ENCODE measurements at places on chromosomes 5 and 9.
A peak's percentile ranks its signal among the peaks of the same experiment; 100 is the strongest.

DNA sequence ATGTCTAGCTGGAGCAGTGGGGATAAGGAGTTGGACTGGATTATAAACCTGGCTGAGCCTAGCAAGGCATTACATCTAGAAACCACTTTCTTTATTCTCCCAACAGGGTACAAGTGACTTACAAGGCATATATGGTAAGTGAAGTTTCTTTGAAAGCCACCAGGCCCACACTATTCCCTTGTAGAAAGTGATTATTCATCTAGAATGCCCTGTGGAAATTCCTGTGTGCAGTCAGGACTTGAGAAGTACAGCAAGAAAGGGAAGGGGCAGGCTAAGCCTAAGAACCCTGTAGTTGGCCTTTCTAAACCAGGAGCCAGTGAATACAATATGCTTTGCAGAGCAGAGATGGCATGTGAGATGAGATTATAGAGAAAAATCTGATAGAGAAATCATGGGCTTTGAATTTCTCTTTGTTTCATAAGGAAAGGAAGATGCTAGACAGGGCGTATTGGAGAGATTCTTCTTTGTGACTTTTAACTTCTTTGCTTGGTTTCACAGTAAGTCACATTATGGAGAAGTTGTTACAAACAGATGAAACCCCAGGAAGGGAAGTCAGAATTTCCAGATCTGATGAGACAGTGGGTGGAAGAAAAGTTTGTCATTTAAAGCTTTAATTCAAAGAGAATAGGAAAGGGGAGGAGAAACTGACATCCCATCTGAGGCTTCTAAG, 321.7 kb downstream of the NDUFS4 start:
- DNase-seq = no peak

DNA sequence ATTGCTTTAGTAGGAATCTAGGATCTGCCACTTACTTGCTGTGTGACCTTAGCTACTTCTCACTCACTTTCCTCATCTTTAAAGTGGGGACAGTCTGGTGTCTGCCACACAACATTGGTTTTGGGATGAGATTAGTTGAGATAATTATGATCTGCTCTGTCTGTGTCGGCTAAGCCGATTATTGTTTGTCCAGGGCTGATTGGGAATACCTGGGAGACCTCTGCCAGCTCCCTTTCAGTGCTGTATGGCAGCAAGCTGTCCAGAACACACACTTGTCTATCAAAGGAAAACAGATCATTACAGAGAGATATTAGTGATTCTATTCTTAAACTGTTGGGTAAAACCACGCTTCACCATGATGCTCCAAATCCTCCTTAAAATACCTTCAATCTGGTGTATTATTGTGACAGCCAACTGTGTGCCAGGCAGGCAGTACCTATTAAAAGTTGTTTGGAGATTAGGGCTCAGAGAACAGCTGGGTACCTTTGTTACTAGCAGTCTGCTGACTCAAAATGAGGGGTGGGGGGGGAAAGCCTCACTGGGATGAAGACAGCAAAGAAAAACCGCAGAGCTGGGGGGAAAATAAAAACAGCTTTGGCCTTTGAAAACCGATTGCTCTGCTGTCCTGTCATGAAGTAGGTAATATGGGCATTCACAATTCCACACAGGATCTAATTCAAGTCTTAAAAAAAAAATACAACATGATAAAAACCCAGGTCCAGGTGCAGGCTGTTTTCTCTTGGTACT, 458.4 kb upstream of the C9orf72 start:
- no peak for DNase-seq

DNA sequence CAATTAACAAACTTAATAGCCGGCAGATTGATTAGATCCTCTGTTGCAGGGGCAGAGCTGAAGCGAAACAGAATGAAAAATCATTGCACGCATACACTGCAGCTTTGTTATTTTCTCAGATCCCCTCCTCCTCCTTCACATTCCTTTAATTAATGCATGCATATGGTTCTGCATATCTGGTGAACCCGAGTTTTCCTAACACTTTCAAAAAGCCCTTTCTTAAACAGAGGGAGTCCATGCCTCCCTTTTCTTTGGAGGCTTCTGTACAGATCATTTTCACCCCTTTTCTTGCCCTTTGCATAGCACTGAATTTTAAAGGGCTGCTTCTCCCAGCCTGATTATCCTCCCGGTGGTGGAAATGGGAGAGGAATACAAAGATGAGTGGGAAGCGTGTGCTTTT, 136.6 kb upstream of the TBCA start:
- DNase-seq = no peak

GRCh38 chr5:15594977-15595568, 95.1 kb downstream of the FBXL7 start:
- DNase-seq = no peak

DNA sequence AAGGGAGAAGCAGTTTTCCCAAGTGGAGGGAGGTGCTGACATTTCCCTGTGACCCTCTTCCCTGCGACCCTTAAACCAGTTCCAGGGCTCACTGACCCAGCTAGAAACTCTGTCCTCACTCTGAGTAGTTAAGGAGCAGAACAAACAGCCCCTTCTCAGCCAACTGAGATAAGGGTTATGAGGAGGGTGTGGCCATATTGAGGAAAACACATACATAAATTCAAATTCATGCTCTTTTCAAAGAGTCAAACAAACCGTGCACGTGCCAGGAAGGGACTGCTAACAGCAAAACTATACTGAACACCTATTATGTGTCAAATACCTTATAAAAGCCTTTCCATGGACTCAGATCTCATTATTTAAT, 4.9 kb upstream of the AKNA start:
- DNase-seq = no peak

DNA sequence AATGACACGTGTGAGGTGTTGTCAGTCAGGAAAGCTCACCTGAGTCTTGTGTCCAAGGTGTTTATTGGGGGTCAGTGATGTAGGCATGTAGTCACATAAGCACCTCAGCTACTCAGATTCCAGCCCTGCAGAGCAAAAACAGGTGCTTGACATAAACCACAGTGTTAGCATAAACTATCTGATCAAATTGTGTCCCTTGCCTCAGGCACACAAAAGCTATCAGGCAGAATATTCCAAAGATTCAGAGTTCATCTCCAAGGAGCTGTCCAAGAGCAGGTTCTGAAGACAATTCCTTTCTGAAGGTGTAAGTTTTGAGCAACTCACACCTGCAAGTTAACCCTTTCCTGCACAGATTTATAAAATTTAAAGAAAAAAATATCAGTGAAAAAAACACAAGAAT, 102.2 kb upstream of the ITGA1 start:
- DNase-seq = no peak

GRCh38 chr5:126659805-126660482, 59.2 kb downstream of the PHAX start:
- no peak for DNase-seq

- DNase-seq = no peak
Measured at GRCh38 chr9:110123341-110124095, 84.4 kb downstream of the C9orf152 start.

GRCh38 chr5:169126481-169127021, 174.4 kb downstream of the SLIT3 start:
- DNase-seq = no peak

- no peak for DNase-seq
Measured at GRCh38 chr9:93071464-93071863, 13.0 kb downstream of the SUSD3 start.

- no peak for DNase-seq
Measured at GRCh38 chr9:68585034-68585761, 44.5 kb upstream of the TMEM252 start.

- DNase-seq = no peak
Measured at GRCh38 chr9:81190659-81191058, 498.7 kb downstream of the TLE1 start.

DNA sequence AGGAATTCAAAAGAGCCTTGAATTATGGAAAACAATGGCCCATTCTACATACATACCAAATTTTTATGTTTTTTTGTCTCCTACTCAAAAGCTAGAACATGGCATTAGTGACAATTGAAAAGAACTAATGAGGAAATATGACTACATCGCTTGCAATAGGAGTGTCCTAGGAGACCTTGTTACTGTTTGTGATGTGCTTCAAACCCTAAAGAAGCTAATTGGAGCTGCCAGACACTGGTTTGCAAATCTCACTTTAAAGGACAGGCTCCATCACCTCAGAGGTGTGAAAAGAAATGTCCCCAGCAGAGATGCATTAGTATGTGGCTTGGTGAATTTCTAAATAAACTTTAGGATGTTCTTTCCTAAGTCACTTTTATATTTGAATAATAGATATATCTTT, 354.2 kb upstream of the EFNA5 start:
- DNase-seq = no peak

DNA sequence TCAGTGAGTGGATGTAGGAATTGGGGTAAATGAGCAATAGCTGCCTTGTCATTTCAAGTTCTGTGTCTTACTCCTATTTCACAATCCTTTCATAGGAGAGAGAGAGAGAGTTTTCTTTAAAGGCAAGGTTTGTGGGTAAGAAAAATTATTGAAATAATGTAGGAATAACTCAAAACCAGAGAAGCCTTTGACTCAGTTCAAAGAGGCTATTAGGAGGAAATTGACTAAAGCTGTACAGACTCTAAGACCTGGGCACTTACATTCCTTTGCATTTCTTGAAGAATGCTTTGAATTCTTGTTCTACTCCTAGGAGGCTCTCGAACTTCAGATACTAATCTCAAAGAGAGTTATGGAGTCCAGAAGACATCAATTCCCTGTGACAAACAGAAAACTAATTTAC, 257.1 kb downstream of the FBXL7 start:
- DNase-seq = no peak

GRCh38 chr5:53424686-53425615, 55.5 kb upstream of the FST start:
- no peak for DNase-seq

DNA sequence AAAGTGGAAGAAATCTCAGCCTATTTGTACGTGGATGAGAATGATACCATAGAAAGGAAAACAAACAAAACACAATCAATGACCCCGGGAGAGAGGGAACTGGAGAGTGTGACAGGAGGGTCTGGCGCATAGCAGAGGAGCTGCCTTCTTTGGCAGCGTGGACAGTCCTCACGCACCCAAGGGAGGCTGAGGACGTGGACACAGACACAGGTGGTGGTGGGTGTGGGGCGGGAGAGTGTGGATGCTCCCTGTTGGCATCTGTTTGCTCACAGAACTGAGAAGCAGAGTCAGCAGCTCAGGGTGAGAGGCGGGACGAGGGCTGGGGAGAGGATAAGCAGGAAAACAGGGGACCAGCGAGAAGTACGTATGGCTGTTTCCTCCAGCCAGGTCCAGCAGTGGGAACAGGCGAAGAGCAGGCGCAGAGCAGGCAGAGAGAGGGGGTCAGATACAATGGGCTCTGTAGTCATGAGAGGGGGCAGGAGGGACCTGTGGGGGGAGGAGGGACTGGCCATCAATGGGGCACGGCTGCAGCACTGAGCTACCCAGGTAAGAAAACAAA, 10.0 kb downstream of the CMBL start:
- no peak for DNase-seq

GRCh38 chr9:94656200-94656599, 16.9 kb upstream of the FBP1 start:
- DNase-seq = peak; percentile 20

- DNase-seq = no peak
Measured at GRCh38 chr5:171617266-171617665, 168.4 kb upstream of the SMIM23 start.

DNA sequence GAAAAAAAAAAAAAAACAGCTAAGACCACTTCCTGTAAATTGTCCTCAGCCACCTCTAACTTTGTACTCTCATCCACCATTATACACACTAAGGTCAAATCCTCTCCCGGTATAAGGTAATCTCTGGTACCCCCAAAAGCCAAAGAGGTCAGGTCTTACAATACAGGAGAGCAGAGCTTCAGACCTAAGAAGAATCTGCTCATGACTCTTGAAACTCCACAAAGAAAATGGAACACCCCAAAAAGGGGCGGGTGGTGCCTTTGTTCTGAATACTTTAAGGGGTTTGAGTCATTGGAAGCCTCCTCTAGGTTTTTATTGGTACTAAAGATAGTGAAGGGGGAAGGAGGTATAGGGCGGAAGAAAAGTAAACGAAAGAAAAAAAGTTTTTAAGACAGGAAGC, 69.8 kb downstream of the COL15A1 start:
- DNase-seq = no peak

DNA sequence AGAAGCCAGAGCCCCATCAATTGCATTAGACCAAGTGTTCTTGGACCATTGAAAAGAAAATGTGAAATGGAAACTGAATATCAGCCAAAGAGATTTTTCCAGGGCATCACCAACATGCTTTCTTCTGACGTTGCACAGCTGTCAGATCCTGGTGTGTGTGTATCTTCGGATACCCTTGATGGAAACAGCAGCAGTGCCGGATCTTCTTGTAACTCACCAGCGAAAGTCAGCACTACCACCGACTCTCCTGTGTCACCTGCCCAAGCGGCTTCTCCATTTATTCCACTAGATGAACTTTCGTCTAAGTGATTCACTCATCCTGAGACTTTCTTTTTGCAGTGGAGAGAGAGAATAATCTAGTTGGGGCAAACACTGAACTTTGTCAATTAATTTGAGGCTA, 75.7 kb downstream of the PIP5K1B start:
- DNase-seq = no peak

- DNase-seq = no peak
Measured at GRCh38 chr5:143653256-143653655, 158.7 kb upstream of the HMHB1 start.

DNA sequence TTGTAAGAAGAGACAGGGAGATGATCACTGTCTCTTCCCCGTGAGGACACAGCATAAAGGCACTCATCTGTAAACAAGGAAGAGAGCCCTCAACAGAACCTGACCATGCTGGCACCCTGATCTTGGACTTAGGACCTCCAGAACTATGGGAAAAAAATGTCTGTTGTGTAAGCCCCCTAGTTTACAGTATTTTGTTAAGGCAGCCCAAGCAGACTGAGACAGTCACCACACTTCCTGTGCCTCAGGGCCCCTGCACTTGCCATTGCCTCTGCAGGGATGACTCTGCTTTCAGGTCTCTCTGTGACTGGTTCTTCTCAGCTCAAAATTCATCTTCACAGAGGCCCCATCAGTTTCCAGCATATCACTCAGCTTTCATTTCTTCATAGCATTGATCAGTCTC, 372.1 kb downstream of the TLE1 start:
- DNase-seq = no peak

DNA sequence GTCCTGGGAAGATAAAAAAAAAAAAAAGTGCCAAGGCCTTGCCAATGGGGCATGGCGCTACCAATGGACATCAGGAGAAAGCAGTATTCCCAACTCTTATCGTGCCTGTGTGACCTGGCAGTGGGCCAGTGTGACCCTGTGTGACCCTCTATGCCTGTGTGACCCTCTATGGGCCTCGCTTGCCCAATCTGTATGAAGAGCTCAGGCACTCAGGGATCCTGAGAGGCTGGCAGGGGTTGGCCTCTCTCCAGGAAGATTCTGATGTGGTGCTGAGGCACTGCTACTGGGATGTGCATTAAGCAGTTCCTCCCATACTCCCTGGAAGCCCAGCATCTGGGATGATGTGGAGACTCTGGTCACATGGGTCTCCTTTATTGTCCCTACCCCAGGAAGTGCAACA, 179.2 kb downstream of the MACROH2A1 start:
- no peak for DNase-seq

GRCh38 chr5:41542183-41542582, 31.8 kb upstream of the PLCXD3 start:
- DNase-seq = no peak

DNA sequence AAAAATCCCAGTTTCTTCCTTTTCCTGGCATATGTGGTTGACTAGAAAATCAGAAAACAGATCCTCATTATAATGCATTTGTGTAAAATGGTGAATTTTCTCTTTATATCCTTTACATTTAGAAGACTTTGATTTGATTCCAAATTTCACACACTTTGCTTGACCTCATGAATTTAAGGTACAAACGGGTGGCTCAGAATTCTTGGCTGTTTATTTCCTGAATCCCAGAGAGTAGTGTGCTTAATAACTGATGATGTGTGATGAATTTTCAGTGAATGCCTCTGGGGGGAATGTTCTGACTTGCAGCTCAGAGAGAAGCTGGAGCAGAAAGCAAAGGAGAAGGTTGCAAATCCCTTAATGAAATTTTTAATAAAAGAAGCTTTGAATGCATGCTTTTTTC, 126.8 kb downstream of the SPATA31D1 start:
- no peak for DNase-seq

All from stimulated activated CD8-positive, alpha-beta memory T cell treated with anti-CD3 and anti-CD28 coated beads, Interleukin-7, amount 100 ng/mL, for 48 hours (primary cell).